ENCODE measurements at places on chromosomes 13 and 19.

GRCh38 chr13:41428155-41428554, 29.2 kb upstream of the RGCC start:
- no peak for DNase-seq

- no peak for DNase-seq
These were observed 168.4 kb downstream of the ZIC5 start for GRCh38 chr13:99803141-99803540.

- no peak for DNase-seq
These were observed 4.5 kb downstream of the DBP start for GRCh38 chr19:48632692-48633147.

GRCh38 chr19:1609680-1610474, 4.6 kb upstream of the UQCR11 start:
- no peak for DNase-seq

DNA sequence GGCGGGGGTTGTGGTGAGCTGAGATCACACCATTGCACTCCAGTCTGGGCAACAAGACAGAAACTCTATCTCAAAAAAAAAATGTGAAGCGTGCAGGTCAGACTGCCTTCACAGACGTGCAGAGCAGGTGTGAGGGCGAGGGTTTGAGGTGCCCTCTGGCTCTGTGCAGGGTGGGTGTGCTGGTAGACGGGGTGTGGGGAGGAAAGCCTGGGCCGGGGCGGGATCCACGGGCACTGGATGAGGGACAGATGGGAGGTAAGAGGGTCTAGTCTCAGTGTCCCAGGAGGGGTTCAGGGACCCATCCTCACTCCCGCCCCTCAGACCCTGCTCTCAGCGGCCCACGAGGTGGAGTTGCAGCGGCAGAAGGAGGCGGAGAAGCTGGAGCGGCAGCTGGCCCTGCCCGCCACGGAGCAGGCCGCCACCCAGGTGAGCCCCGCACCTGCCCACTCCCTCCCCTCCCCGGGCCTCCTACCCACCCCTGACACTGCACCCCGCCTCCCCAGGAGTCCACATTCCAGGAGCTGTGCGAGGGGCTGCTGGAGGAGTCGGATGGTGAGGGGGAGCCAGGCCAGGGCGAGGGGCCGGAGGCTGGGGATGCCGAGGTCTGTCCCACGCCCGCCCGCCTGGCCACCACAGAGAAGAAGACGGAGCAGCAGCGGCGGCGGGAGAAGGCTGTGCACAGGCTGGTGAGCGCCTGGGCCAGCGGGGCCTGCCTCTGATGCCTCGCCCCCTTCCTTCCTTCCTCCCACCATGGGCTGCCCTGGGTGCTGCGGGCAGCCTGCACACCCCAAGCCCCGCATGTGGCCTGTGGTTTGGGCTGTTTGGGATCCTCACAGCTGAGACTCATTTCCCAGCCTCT, 9.1 kb downstream of the NOP53 start:
- DNase-seq: no peak
